ENCODE measurements at places on chromosomes 1 and 21.

DNA sequence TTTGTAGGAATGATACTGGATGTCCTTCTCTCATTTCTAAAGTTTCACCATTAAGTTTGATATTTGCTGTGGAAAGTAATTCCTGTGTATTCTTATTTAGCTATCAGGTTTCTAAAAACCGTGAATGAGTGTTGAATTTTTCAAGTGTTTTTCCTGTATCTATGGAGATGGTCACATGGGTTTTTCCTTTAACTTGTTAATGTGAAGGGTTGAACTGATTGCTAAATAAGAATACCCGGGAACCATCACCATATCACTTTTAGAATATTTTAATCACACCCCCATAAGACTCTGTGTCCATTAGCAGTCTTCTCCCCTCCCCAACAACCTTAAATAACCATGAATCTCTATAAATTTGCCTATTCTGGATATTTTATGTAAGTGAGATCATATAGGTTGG is 16.5 kb upstream of the ASAP3 start:
- no peak for DNase-seq

- no peak for DNase-seq
These were observed 57.1 kb downstream of the EVA1C start for GRCh38 chr21:32469628-32470027.

GRCh38 chr21:36964398-36964797 is 2.1 kb downstream of the HLCS start:
- DNase-seq, result no peak

DNA sequence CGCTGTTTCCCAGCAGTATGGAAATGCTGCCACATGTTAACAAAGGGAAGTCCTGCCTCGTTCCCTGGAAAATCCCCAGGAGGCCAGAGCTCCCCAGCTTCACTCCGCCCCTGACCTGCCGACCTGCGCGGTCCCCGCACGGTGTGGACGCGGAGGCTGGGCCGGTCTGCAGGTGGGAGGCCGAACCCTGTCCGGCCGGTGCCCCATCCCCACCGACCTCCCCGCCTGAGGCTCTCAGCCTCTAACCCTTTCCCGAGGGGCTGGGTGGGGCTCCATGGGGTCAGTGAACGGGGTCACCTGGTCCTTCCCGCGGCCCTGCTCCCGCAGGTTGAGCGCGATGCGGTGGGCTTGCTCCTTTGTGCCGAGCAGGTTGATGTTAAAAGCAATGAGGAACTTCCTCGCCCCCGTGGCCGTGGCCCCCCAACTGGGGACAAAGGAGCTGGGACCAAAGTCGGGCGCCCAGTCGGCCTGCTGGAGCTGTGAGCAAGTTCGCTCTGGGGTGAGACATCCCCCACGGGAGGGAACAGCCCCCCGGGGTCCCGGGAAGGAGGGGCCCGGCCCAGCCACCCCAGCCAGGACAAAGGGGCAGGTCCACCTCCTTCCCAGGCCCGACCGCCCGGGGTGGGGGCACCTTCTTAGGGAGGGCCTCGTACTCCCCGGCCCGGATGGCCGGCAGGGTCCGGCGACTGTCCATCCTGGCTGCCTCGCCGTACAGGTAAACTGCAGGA is 4.0 kb downstream of the FTCD start:
- no peak for DNase-seq

DNA sequence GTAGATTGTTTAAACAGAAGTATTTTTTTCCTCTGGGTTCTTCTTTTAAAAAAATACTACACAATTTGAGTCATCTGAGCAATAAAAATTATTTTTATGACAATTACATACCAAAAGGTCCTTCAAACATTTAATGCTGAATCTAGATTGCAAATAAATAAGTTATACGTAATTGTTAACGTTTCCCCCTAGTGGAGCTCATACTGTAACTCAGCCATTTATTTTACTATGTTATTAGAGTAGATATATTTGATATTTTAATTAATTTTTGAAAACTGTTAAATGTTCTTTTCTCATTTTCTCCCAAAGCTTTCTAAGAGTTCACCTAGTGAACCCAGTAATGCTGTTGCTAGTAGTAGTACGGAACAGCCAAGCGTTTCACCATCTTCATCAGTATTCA is 33.5 kb downstream of the ZMYM1 start:
- no peak for DNase-seq

GRCh38 chr1:40224040-40224439 is 23.7 kb upstream of the TMCO2 start:
- no peak for DNase-seq

- no peak for DNase-seq
These were observed 101.5 kb downstream of the WDR4 start for GRCh38 chr21:42777757-42778344.

- no peak for DNase-seq
These were observed 202.5 kb upstream of the RAB4A start for GRCh38 chr1:229068270-229068987.

- DNase-seq, result no peak
These were observed 2.3 kb downstream of the POFUT2 start for GRCh38 chr21:45285266-45285931.

DNA sequence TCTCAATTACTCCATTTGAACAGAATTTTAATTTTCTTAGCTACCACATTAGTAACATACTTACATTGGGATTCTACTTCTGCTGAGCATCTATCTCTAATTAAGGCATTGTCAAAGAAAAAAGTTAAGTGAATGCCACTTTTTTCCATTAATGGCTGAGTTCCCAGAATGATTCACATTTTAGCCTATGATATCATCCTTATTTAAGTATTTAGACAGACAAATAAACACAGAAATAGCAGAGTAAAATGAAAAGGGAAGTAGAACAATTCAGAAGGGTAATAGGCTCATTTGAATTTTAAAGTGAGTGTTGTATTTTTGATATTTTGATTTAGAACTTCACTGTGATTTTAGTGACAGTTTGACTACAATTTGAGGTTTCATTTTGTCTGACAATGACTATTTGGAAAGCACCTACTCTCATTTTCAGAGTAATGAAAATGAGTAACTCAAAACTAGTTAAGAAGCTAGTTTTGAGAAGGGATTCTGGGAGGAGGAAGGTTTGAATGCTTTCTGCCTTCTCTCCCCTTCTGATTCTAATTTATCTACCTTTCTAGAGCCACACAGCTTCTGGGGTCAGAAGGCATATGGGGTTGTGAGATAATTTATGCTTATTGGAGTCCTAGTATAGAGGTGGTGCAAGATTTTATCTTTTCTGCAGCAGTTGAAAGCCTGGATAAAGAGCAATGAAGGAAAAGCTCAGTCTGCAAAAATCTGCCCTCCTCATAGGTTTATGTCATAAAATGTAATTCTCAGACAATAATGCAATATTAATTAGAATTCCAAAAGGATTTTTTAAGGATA is 15.5 kb downstream of the LYPLAL1 start:
- DNase-seq, result no peak

DNA sequence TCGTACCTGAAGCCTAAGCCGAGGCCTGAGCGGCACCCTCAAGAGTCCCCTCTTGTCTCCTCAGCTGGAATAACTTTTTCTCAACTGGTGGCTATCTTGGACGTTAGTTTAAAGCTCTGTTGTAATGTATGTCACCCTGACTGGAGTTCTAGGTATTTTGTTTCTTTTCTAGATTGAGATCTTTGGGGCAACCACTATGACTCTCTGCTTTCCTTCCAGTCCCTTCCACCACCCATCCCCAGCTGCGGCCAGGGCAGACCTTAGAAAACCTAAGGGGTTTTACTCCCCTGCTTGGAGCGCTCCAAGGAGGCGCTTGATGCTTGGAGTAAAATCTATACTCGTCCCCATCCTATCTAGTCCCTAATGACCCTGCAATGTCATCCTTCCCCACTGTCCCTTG is 74.6 kb upstream of the MRPS6 start:
- no peak for DNase-seq

DNA sequence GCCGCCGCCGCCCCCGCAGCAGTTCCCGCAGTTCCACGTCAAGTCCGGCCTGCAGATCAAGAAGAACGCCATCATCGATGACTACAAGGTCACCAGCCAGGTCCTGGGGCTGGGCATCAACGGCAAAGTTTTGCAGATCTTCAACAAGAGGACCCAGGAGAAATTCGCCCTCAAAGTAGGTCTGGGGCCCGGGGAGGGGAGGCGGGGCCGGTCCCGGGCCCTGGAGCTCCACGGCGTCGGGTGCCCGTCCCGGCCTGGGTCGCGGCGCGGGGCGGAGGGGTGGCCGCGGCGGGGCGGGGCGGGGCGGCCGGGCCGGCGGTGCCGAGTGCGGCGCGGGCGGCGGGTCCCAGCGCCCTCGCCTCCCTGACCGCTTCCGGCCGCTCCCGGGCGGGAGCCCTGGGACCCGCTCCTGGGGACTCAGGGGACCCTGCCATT is 646 bp downstream of the MAPKAPK2 start:
- DNase-seq, result peak; percentile 27

DNA sequence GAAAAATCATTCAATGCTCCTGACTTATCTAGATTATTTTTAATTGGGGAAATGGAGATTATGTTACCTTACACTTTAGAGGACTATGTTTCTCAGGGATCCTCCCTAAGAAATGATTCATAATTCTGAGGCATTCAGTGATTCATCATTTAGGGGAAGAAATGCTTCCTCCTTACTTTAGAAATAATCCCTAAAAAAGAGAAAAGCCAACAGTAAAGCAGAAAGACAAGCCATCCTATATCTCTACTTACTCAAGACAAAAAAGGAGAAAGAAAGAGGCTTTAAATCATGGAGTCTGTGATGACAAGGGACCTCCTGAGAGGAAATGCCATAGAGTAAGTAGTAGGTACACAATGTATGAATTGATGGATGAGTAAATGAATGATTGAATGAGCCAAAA is 137.0 kb downstream of the BRINP2 start:
- DNase-seq, result no peak

DNA sequence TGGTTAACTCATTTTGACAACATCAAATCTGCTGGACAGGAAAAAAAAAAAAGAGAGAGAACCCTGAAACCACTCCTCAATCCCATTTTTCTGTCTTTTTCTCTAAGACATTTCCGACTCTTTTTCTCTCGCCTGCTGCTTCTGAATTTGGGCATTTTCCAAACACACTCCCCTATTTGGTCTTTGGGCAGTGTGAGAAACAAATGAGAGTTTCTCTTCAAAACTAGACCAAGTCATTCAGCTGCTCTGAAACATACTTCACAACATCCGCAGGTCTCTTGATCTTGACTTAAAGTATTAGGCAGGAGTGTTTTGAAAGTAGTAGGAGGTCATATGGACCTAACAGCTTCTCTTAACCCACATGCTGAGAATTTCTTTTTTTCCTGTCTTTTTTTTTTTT is 364.8 kb upstream of the ESRRG start:
- DNase-seq, result no peak

DNA sequence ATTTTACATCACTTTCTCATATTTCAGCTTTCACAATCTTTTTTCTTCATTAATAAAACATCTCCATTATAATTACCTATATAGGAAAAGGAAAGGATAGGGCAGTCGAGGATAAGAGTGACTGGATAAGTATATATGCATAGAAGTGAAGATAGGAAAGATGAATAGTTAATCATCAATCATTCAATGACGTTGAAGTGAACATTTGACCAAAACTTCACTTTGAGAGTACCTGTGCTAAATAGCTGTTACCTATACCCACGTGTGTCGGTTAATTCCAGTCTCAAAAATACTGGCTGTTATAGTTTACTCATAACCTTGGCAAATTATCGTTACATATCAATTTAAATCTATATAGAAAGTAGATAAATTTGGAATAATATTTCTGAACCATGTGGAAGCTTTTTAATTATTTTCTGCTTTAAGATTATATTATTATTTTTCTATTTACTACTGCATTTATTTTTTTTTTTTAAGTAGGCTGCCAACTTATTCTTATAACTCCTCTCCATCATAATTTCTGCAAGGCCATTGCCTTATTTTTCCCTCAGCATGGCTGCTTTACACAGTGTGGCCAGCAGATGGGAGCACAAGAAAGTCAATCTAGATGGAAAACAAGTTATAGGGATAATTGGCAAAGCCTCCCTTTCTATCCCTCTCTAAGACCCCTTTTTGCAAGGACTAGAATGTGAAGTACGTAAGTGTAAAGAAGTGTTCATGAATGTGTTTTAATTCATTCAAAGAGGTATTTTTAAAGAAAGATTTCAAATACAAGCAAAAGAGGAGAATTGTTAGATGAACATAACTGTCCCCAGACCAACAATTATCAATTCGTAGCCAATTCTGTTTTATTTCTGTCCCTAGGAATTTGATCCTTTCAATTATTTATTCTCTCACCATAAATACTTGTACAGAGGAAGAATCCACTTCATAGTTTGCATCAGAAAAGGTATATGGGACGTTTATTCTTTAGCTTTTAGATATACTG is 290.4 kb downstream of the KCNT2 start:
- no peak for DNase-seq
